ENCODE measurements at places on chromosomes 1 and 21.

DNA sequence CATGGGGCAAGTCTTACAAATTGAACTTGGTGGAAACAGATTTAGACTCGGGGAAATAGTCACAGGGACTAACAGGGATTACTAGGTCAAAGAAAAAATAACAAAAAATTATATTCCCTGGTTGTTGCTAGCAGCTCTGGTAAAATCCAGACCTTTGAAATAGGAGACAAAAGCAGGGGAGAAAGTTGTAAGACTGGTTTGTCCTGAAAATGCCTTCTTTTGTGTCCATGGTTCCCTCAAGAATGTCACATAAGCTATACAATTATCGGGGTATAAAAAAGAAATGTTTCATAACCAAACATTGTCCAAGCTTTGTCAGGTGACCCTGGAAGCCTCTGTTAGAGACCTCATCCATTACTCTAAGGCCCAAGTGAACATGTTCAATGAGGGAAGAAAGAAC, 33.1 kb downstream of the KIAA0319L start:
- H3K27me3 ChIP-seq = no peaks in the 10 kb centered on the region
- peaks cover 12% of the 10 kb centered on the region for H3K36me3 ChIP-seq
- DNase-seq = no peak
- H3K4me1 ChIP-seq = peaks cover 23% of the 10 kb centered on the region

- peaks cover 34% of the 10 kb centered on the region for H3K4me1 ChIP-seq
- H3K27ac ChIP-seq = peak overlapping the region; percentile 70
- H3K4me3 ChIP-seq = no peak overlapping the region
- no peaks in the 10 kb centered on the region for H3K27me3 ChIP-seq
- peaks cover 4% of the 10 kb centered on the region for H3K36me3 ChIP-seq
These were observed 83.3 kb upstream of the PGBD5 start for GRCh38 chr1:230509281-230509977.

- no peaks in the 10 kb centered on the region for H3K36me3 ChIP-seq
- H3K27ac ChIP-seq = no peak overlapping the region
- no peak overlapping the region for H3K4me3 ChIP-seq
- no peaks in the 10 kb centered on the region for H3K27me3 ChIP-seq
These were observed 207.7 kb upstream of the FGGY start for GRCh38 chr1:59089036-59089798.

DNA sequence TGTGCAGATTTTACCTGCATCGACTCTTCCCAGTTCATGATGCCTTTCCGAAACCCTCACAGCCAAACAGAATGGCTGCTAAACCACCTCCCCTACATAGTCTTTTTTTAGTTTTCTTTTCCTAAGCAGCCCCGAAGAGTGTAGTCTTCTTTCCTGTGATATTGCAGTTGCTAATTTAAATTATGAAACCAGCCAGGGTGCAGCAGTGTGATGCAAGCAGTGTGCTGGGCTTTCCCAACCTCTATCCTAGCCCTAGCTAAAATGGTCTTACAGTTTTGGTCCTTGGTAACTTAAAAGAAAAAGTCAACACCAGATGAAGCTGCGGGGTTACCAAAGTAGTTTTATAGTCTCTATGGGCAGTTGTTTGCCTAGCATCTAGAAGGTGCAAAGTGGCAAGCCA, 82.0 kb upstream of the GCLM start:
- no peaks in the 10 kb centered on the region for H3K36me3 ChIP-seq
- peaks cover 29% of the 10 kb centered on the region for H3K27me3 ChIP-seq
- H3K4me3 ChIP-seq = no peak overlapping the region
- no peak for DNase-seq

DNA sequence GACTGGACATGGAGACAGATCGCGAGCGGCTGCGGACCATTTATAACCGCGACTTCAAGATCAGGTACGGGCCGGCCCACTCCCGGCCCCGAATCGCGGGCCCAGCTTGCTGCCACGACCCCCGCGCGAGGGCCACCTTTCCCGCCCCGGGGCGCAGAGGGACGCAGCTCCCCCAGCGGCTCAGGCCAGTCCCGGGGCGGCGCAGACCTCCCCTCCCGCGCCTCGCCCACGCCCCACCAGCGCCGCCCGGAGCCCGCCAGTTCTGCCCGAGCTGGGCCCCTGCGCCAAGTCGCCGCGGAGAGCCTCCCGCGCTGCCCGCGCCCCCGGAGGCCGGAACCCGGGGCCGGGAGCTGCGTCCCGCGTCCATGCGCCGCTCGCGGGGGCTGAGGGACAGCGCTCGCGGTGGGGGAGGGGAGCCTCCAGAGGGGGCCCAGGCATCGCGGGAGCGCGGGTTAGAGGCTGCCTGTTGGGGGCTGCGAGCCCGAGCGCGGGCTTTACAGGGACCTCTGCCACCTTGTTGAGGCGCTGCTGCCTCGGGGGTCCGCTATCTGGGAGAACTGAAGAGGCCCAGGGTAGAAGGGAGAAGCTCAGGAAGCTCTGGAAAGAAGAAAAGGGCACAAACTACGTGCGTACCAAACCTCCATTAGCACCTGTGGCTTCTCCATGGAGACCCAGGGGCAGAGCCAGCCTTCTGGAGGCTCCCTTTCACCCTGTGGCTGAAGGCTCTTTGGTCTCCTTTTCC, 698 bp downstream of the MOV10 start:
- peak overlapping the region; percentile 94 for H3K27ac ChIP-seq
- DNase-seq = peak; percentile 54
- no peaks in the 10 kb centered on the region for H3K27me3 ChIP-seq
- peak overlapping the region; percentile 90 for H3K4me3 ChIP-seq
- peaks cover 46% of the 10 kb centered on the region for H3K36me3 ChIP-seq

- H3K27me3 ChIP-seq = peaks cover 64% of the 10 kb centered on the region
- no peaks in the 10 kb centered on the region for H3K4me1 ChIP-seq
- no peak for DNase-seq
- no peaks in the 10 kb centered on the region for H3K36me3 ChIP-seq
- H3K27ac ChIP-seq = no peak overlapping the region
- H3K4me3 ChIP-seq = no peak overlapping the region
These were observed 9.4 kb upstream of the FAM3B start for GRCh38 chr21:41307219-41307618.

DNA sequence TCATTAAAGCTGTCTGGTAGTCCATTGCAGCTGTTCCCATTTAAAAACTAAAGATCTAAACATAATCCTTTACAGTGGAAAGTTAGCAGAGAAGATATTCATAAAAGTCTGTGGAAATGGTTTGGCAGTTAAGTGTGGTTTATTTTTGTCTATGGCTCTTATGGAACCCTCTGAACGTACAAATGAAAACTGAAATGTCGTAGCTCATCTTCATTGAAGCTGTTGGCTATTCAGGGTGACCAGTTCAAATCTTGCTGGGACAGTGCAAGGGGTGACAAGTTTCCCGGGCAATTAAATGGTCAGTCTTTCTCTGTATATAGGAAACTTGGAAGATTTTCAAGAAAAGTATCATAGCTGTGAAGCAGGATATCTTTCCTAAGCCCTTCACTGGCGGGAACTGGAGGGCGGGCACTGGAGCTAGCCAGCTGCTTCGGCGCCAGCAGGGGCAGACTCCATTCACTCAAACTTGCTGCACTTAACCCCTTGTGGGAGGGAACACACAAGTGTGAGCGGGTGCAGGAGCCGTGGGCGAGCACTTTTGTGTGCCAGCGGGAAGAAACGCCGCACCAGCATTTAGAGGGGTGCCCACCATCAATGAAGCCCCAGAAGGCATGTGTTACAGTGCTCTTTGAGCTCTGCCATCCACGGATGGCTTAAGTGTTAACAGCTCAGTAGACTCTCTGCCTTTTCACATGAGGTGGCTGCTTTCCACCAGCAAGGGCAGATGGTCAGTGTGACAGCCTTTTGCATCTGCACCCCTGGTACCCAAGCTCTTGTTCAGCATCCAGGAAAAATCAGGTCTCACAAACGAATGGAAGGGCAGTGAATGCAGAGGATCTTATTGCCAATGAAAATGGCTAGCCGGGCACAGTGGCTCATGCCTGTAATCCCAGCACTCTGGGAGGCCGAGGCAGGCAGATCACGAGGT, 232.1 kb upstream of the KAZN start:
- no peak for DNase-seq
- H3K36me3 ChIP-seq = no peaks in the 10 kb centered on the region
- H3K27ac ChIP-seq = no peak overlapping the region
- H3K4me1 ChIP-seq = no peaks in the 10 kb centered on the region
- H3K4me3 ChIP-seq = no peak overlapping the region

DNA sequence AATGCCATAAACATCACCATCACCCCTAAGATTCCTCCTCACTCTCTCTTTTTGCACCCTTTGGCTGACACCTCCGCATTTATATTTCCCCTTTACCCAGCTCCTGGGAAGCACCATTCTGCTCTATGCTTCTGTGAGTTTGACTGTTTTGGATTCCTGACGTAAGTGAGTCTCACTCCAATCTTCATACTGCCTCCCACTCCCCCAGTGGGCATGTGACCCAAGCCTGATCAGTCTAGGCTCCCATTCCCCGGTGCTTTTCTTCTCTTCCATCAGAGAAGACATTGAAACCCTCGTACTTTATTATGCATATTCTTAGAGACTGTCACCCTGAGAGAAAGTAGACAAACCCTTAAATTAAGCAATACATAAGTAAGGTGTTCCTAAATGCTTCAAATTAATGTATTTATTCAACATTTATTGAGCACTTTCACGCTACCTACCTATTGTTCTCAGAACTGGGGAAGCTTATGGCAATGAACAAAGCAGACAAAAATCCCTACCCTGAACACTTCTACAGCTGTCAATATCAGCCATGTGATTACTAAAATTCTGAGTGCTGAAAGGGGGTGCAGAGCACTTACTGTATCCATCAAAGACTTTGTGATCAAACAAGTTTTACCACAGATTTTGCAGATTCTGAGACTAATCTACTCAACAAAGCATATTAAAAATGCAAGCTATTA, 43.4 kb upstream of the DIPK1A start:
- H3K27me3 ChIP-seq = peaks cover 14% of the 10 kb centered on the region
- H3K27ac ChIP-seq = no peak overlapping the region
- no peak for DNase-seq
- H3K4me3 ChIP-seq = no peak overlapping the region

GRCh38 chr1:109898842-109899241, 11.8 kb upstream of the CSF1 start:
- no peaks in the 10 kb centered on the region for H3K27me3 ChIP-seq
- no peak overlapping the region for H3K4me3 ChIP-seq
- H3K36me3 ChIP-seq = no peaks in the 10 kb centered on the region
- peaks cover 30% of the 10 kb centered on the region for H3K4me1 ChIP-seq
- no peak overlapping the region for H3K27ac ChIP-seq

DNA sequence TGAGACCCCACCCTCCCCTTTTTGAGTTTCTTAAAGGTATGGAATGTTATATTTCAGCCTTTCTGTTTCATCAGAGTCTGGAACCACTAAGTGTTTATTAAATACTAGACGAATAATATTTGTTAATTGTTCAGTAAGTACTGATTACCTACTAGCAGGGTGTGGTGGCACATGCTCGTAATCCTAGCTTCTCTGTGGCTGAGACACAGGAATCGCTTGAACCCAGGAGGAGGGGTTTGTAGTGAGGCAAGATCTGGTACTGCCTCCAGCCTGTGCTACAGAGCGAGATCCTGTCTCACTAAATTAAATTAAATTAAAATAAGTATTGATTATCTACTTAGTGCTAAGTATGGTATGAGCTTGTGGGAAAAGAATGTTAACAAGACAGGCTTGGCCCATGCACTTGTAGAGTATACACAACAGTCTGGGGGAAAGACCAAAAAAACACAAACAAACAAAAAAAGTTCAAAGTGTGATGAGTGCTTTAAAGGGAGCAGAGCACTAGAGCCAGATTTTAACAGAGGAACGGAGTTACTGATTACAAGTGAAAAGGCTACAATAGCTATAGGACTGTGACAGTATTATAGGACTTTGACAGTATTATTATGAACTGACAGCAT, 2.4 kb downstream of the CEPT1 start:
- no peaks in the 10 kb centered on the region for H3K27me3 ChIP-seq
- H3K27ac ChIP-seq = no peak overlapping the region
- peaks cover 22% of the 10 kb centered on the region for H3K4me1 ChIP-seq
- peak overlapping the region; percentile 98 for H3K4me3 ChIP-seq

DNA sequence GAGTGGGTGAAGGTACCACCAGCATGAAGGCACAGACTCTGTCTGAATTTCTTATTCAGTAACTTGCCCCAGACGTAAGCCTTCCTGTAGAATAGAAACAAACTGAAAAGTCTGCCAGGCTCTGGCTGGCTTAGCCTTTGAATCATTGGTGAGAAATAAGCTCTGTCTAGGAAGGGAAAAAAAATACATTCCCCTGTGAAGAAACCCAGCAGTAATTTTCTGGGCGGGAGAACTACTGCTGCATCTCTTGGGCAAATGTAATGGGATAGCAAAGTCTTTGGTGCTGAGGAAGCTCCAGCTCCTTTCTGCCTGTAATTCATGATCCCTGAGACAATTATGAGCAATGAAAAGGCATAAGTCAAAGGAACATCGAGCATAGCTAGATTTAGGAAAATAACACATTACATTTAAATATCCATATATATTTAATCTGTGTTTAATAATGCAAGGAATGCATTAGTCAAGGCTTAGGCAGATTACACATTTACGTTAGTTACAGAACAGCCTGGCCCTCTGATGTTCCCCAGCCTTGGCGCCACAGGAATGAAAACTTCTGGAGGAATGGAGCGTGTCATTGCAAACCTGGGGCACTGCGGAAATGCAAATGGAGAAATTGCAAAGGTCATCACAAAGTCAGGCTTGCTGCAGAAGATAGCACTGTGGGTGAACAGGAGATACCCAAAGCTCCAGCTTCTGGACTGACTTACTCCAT, 216.3 kb upstream of the CAMK1G start:
- DNase-seq = no peak
- no peaks in the 10 kb centered on the region for H3K36me3 ChIP-seq
- no peak overlapping the region for H3K4me3 ChIP-seq
- no peaks in the 10 kb centered on the region for H3K27me3 ChIP-seq

DNA sequence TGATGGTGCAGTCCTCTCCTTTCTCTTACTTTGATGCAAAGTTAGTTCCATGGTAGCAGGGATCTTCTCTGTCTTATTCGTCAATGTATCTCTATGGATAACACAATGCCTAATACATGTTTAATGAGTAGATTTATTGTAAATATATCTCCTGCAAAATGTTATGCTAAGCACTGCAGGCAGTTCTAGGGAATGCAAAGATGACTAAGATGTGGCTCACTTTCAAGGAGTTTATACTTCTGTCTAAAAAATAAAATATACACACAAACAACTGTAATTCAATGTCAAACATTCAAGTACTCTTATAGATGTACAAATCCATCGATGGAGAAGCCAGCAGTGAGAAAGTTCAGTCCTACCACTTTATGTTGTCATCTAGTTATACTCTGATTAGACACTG, 194.3 kb downstream of the KCTD3 start:
- no peak for DNase-seq
- no peaks in the 10 kb centered on the region for H3K27me3 ChIP-seq
- H3K36me3 ChIP-seq = no peaks in the 10 kb centered on the region
- H3K27ac ChIP-seq = no peak overlapping the region
- H3K4me1 ChIP-seq = no peaks in the 10 kb centered on the region
- H3K4me3 ChIP-seq = no peak overlapping the region
